ENCODE measurements at places on chromosomes 11 and 22. TPM values are rescaled to one million over a fixed set of nuclear protein-coding genes. Genes with fewer than 3 reads are reported as not detected.

DNA sequence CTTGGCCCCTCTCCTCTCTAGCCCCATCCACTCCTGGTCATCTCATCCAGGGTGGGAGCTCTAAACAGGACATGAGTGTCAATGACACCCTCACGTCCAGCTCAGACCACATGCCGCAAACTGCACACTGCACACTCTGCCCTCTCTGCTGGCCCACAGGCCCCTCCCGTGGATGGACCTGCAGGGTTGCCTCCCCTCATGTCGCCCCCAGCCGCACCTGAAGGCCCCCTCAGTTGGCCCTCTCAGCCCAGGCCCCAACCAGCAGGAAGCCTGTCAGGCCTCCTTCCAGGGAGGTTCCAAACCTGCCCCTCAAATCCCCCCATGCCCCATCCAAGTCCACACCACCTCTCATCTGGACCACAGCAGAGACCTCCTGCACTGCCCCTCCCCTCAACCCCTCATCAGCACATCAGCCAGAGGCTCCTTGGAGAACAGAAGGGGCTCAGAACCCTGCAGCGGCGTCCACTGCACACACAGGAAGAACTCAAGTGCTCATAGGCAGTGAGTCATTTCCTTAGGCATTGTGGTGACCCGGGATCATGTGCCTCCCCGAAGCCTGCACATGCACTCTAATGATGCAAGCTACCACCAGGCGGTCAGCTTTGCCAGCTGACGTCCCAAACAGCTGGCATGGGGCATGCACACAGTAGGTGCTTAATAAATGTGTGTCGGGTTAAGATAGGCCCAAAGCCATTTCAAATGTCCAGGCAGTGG, 12.9 kb upstream of the CDKN1C start:
- peak; percentile 37 for DNase-seq

DNA sequence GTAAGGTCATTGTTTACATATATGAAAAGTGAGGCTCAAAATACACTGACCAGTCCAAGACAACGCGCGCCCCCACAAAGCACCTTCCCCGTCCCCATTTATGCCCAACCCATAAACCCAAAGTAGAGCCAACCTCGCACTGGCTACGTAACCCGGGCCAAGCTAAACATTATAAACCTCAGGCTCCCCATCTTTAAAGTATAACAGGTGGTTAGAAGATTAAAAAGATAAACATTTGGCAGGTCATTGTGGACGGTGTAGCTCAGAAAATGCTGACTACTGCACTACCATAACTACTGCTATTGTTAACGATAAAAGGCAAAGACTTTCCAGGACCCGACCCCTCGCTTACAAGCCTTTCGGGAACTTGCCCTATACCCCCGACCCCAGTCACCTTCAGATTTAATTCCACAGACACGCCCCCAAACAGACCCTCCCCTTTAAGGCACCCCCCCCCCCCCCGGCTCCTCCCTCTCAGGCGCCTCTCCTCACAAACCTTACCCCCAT, 470 bp downstream of the NUMA1 start:
- DNase-seq: no peak

GRCh38 chr22:44707752-44708151, 5.7 kb downstream of the PRR5 start:
- no peak for DNase-seq

- no peak for DNase-seq
Observed at GRCh38 chr11:6635082-6635932, 16.1 kb upstream of the TPP1 start.

GRCh38 chr11:11882539-11882938, 40.8 kb downstream of the USP47 start:
- no peak for DNase-seq

DNA sequence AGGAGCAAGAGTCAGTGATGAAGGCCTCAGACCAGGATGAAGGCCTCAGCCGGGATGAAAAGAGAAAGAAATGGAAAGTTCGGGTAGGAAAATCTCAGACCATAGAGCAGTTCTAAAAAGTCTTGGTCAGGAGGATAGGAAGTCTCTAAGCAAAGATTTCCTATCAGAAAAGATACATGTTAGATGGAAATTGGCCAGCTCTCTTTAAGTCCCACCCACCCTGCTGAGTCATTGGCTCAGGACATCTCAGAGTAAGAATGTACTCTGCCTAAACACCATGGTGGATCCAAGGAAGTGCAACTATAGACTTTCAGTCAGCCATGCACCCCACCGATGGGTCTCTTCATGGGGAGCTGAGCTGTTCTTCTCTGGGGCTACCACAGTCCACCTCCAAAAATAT, 4.4 kb downstream of the OR8B3 start:
- DNase-seq: no peak

Gene C11orf87
- not detected for total RNA-seq

Gene PANX2
- not detected for total RNA-seq

DNA sequence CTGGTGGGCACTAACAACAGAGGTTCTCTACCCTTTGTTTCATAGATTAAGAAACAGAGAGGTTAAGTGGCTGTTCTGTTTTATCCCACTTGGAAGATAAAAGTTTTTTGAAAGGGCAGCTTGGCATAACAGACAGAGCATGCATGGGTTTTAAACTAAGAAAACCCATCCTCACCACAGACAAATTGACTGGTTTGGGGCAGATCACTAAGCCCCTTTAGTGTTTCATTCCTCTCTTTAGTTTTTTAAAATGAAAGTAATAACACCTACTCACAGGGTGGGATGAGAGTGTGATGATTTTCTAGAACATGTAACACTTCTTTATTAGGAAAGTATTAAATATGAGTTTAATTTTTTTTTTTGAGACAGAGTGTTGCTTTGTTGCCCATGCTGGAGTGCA, 12.3 kb upstream of the RRAS2 start:
- DNase-seq: no peak

GRCh38 chr22:48756146-48757111, 1071.2 kb downstream of the BRD1 start:
- DNase-seq: no peak

- DNase-seq: no peak
Observed at GRCh38 chr11:34160049-34160721, 54.8 kb downstream of the NAT10 start.

DNA sequence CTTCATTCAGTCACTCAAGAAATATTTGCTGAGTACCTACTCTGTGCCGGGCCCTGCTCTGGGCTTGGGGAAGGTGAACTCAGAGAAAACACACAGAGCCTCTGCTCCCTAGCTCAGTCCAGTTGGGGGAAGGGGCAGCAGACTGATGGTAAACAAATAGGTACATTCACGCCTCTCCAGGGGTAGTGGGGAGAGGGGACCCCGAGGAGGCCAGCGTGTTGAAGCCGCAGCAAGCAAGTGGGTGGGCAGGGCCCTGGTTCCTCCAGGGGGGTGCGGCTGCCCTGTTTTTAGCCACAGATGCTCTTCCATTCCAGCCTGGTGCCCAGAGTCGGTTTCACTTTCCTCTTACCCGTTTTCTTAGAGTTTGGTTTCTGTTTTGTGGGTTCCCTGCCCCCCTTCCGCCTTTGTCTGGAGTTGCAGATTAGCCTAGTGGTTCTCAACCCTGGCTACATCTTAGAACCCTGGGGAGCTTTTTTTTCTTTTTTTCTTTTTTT, 8.7 kb downstream of the DRAP1 start:
- peak; percentile 50 for DNase-seq

Gene CLP1
- total RNA-seq: 22.7 TPM

DNA sequence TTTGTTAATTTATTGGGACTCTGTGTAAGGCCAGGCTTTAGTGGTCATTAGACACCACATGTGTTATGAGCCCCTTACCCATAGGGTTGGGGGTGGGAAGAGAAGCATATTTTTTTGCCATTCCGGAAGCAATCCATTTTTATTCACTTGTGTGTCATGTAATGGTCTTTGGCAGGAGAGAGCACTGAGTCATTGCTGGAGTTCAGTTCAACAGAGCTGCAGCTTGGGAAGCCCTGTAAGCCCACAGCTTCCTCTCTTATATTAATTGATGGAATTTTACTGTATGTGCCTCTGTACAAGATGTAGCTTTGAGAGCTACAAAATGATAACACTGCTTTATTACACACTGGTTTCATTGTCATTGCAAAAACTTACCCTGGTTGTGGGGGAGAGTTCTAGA, 177.3 kb upstream of the SORL1-AS1 start:
- DNase-seq: no peak

- no peak for DNase-seq
Observed at GRCh38 chr11:48019595-48019994, 39.2 kb downstream of the PTPRJ start.

GRCh38 chr11:66701432-66702240, 23.9 kb upstream of the RBM4B start:
- DNase-seq: no peak

DNA sequence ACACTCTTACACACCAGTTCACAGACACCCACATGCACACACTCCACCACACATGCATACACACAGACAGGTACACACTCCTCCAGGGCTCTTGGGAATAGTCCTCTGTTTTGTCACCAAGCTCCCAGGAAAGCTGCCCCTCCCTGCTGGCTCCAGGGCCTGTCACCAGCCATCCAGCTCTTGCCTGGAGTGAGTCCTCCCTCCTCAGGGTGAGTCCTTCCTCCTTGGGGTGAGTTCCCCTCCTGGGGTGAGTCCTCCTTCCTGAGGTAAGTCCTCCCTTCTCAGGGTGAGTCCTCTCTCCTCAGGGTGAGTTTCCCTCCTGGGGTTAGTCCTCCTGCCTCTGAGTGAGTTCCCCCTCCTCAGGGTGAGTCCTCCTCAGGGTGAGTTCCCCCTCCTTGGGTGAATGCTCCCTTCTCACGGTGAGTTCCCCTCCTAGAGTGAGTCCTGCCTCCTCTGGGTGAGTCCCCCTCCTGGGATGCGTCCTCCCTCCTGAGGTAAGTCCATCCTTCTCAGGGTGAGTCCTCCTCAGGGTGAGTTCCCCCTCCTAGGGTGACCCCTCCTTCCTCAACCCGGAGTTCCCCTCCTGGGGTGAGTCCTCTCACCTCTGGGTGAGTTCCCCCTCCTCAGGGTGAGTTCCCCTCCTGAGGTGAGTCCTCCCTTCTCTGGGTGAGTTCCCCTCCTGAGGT, 100.6 kb upstream of the FGF3 start:
- no peak for DNase-seq

Gene SGSM1
- 3.0 TPM for total RNA-seq

Gene HTR3A
- total RNA-seq: not detected

- DNase-seq: no peak
Observed at GRCh38 chr11:30172158-30172557, 58.7 kb upstream of the FSHB start.

GRCh38 chr11:122398167-122398566, 257.4 kb upstream of the UBASH3B start:
- DNase-seq: no peak

- DNase-seq: no peak
Observed at GRCh38 chr22:37062376-37062675, 10.8 kb downstream of the KCTD17 start.

DNA sequence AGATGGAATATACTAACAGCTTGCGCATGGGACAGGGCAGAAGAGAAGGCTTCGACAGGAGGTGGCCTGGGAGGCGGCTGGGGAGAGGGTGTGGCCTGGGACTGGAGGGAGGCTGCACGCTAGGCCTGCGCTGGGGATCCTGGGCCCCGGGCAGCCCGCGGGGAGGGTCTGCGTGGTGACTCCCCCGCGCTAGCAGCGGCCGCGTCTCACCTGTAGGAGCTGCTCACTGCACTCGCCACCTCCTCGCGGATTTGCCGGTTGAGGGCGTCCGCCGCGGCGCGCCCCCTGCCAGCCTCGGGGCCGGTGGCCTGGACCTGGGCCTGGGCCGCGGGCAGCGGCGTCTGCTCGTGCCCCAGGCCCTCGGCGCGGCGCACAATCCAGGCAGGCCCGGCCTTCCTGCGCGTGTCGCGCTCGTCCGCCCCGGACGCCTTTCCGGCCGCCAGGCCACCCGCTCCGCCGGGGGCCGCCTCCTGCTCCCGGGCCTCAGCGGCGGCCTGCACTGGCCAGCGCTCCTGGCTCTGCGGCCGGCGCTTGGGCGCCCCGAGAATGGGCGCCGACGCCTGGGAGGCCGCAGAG, 1.5 kb downstream of the MAP6 start:
- DNase-seq: no peak

Gene IL10RA
- 262 TPM for total RNA-seq

DNA sequence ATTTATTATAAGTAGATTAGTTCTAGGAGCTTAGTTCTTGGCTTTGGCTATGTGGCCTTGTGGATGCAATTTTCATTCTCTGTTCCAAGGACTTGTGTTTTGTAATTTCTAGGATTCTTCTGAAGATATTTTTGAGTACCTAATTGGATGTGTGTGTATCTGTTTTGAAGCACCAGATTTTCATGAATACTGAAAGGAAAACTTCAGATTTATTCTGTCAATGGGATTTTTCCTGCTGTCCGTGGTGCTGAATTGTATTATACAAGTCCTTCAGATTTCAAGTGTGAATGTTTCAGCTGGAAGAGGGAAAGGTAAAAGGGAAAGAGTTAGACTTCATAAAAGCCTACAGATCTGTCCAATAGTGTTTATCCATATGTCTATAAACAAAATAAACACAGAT, 18.2 kb upstream of the SYN3 start:
- DNase-seq: no peak

DNA sequence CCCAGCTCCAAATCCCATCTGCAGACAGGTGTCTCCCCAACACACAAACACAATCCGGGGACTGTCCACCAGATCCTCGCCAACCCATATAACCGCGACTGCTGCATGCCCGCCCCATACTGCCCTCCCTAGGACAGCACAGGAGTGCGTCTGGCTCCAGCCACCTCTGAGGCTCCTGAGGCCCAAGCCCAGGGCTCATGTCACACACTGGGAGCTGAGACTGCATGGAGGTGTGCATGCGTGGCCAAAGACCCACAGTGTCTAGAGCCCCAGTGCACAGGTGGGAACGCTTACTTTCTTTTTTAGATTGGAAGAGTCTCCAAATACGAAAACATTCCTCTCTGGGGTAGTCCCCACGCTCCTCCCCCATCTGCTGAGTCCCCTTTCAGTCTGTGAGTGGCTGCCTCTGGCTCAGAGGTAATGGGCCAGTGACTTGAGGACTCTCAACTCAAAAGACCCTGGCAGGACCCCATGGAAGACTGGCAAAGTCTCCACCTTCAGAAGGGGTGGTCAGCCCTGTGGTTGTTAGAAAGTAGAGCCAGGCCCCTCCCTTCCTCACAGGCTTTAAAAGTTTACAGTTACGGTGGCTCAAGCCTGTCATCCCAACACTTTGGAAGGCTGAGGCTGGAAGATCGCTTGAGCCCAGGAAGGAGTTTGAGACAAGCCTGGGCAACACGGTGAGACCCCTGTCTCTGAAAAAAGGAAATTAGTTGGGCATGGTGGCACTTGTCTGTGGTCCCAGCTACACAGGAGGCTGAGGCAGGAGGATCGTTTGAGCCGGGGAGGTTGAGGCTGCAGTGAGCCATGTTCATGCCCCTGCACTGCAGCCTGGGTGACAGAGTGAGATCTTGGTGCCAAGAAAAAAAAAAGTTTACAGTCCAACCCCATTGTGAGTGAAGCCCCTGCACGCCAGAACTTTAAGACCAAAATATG, 2.3 kb downstream of the CBX7 start:
- no peak for DNase-seq

- no peak for DNase-seq
Observed at GRCh38 chr11:46339816-46340215, 7.4 kb upstream of the DGKZ start.

- DNase-seq: no peak
Observed at GRCh38 chr11:124886476-124886875, 11.2 kb downstream of the ROBO4 start.

Measured in T-helper 17 cell (primary cell).